ENCODE measurements at places on chromosomes 6 and 20.

DNA sequence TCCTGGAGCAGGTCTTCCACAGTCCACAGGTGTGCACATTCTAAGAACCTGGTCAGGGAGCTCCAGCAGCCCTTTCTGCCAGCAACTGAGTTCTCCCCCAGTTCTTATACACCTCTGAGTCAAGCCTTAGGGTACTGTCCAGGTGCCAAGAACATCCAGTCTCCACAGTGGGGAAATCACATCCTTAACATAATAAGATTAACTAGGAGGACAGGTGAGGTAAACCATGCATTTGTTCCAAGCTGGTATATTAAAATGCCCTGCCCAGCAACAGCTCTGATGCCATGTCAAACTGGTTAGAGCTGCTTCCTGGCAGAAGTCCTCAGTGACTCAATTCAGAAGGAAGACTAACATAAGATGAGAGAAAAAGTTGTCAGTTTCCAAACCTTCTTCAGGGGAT, 303.9 kb upstream of the SGK1 start:
- DNase-seq: no peak

GRCh38 chr20:4180356-4180755, 165.0 kb upstream of the RNF24 start:
- DNase-seq: no peak

DNA sequence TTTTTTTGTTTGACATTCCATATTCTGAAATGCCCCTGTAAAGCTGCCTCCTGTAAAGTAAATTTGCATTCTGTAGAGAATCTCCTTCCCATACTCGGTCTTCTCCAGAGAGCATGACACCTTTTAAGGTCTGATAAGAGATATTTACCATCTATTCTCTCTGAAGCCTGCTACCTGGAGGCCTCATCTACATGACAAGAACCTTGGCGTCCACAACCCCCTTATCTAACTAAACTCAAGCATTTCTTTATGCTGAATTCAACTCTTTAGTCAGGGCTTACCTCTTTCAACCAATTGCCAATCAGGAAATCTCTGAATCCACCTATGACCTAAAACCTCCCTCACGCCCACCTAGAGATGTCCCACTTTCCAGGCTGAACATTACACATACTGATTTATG, 51.6 kb downstream of the FAM184A start:
- DNase-seq: no peak

DNA sequence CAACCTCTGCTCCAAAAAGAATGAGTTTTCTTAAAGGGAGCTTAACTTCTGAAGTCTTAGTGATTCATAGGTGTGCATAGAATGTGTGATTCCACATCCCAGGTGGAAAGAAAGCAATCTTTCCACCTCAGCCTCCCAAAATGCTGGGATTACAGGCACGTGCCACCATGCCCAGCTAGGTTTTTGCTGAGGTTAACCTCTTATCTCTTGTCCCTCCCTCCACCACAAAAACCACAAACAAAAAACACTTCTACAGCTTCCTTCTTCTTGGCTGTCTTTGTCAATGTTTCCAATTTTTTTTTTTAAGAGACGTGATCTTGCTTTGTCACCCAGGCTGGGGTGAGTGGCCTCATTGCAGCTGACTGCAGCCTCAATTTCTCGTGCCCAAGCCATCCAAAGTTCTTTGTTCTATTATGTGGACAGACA, 8.1 kb upstream of the CSE1L start:
- no peak for DNase-seq

DNA sequence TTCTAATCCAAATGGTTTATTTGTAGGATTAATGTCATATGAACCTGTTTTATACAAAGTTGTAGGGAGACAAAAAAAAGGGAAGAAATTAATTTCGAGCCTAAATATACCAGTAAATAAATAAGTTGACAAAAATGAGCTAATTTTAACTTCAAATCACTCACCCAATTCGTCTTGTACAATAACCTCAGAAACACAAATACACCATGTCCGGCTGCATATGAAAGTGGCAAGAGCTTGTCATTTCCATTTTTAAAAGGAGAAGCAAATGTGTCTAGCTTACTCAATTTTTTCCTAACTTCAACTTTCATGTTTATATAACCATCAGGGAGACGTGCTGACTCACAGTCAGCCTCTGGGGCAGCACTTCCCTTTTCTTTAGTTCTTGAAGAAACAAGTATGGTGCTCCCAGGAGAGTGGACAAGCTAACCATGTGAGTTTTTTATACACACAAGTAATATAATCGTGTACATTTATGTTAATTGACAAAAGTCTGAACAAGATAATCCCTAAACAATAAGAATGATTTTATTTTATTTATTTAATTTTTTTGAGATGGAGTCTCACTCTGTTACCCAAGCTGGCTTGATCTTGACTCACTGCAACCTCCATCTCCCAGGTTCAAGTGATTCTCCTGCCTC, 55.5 kb upstream of the SGK1 start:
- DNase-seq: no peak

DNA sequence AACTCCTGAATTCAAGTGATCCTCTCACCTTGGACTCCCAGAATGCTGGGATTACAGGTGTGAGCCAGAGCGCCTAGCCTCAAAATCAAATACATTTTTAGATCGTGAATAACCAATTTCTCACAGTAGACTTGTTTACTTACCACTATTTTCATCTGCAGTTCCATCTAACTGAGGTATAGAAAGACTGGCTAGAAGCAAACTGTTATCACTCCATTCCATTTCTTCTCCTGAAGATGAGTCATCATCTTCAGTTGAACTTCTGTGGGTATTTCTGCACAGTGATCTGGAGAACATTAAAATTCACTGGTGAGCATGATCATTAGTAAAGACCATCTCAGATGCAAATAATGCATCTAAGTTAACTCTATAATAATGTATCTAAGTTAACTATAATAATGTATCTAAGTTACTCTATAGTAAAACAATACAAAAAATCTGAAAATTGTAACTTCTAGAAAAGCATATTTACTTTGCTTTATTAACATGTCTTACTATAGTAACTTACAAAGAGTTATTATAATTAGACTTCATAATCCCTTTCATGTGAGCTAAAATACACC, 105.4 kb downstream of the REV3L start:
- no peak for DNase-seq

DNA sequence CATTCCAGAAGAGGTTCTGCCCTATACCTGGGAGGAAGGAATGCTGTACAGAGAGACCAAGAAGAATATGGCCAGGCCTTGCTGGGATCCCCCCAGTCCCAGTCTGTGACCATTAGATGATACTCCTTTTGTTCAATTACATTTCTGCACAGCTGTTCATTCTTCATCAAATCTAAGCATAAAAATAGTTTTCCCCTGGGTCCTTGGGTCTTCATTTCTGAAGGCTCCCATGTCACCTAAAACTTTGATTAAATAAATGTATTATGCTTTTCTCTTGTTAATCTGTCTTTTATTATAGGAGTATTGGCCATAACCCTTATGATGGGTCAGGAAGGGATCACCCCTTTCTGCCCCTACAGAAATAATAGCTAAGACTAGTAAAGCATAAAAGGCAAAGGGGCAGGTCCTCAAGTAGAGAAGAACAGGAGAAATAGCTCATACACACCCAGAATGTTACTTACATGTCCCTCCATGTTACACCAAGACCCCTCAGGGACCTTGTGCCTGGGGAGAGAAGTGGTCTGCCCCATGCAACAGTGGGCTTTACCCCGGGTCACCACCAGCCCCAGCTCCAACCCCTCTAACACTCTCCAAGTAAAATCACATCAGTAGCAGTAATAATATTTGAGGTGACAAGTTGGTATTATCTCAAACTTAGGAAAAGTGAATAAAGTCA, 2.1 kb upstream of the LTA start:
- DNase-seq: no peak

GRCh38 chr20:16611817-16612216, 38.6 kb upstream of the KIF16B start:
- no peak for DNase-seq

GRCh38 chr6:75203721-75204120, 2.1 kb downstream of the COL12A1 start:
- DNase-seq: no peak

GRCh38 chr20:51573576-51574243, 31.2 kb upstream of the NFATC2 start:
- DNase-seq: no peak

DNA sequence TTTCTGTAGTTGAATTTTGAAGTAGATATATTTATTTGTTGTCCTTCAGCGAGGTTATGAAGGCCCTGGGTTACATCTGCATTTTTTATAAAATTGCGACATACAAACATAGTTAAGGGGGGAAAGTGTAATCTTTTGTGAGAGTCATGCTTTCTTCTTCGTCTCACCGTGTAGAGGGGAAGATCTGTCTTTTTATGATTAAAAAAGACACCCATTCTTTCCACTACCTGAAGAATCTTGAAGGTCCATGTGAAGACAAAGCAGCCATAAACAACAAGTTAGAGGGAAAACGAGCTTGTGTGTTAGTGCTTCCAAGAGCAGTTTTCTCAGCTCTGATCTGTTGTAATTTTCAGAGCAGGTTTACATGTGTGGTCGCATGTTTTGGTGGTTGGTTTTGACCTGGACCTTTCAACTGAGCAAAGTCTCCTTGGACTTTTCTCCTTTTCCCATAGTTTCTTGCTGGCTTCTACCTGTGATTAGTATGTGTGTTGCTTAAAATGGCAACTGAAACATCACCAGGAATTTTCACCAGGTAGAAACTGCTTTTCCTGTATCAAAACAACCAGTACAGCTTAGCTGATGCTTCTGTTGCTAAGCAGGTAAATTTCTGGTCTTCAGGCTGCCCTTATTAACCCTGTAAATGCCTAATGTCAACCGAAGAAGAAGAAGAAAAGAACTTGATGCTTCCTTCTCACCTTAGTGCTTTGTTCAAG, 37.3 kb downstream of the RREB1 start:
- no peak for DNase-seq

DNA sequence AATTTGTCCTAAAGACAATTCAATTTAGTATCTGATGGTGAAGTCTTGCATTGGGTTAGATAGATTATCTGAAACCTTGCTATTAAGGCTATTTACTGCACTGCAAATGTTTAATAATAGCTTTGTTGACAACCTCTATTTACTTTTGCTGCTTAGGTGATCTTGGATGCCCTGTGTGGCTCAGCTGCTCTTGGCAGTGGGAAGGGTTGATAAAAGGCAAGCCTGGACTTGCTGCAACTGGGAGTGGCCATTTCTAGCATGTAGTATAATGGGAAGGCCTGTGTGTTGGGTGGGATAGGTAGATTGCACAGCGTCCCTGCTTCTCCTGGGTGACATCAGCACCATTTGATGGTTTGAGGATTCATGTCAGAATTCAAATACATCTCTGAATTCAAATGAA, 49.1 kb downstream of the ARMC2 start:
- no peak for DNase-seq

- no peak for DNase-seq
Observed at GRCh38 chr20:54004445-54004844, 65.9 kb downstream of the BCAS1 start.

GRCh38 chr20:43459022-43459942, 1.6 kb downstream of the SRSF6 start:
- DNase-seq: no peak

GRCh38 chr6:122712448-122713137, 66.9 kb upstream of the FABP7 start:
- no peak for DNase-seq

GRCh38 chr20:32125506-32125905, 16.0 kb downstream of the TM9SF4 start:
- DNase-seq: no peak

GRCh38 chr6:7021301-7021700, 86.5 kb upstream of the RREB1 start:
- DNase-seq: no peak

DNA sequence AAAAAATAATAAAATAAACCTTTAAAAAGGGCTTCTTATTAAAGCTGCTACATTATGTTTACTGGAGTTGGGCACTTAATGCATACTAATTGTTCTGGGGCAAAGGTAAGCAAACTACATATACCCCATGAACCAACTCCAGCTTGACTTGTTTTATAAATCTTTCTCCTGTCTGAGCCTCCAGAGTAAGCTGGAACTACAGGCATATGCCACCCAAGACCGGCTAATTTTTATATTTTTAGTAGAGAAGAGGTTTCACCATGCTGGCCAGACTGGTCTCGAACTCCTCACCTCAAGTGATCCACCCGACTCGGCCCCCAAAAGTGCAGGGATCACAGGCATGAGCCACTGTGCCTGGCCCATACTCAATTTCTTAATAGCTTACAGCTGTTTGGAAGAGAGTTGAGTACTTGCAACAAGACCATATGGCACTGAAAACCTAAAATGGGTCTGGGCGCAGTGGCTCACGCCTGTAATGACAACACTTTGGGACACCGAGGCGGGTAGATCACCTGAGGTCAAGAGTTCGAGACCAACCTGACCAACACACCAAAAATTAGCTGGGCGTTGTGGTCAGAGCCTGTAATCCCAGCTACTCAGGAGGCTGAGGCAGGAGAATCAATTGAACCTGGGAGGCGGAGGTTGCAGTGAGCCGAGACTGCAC, 19.9 kb downstream of the ROMO1 start:
- no peak for DNase-seq

- DNase-seq: no peak
Observed at GRCh38 chr6:108127826-108128225, 38.0 kb upstream of the NR2E1 start.

DNA sequence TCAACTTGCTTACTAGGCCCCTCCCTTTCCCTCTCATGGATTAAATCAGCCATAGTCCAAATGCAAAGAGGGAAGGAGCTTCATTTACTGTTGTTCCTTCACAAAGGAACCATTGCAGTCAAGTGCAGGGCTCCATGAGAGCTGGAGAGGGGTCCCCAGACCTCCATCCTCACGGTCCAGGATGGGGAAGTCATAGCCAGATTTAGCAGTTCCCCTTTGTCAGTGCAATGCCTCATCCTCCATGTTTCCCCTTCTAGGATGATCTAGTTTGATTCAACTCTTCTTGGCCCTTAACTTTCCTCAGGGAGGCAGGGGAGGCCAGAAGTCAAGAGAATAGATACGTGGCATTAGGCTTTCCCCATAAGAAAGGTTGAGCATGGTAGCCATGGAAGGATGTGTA, 66.5 kb upstream of the FUCA2 start:
- DNase-seq: no peak

DNA sequence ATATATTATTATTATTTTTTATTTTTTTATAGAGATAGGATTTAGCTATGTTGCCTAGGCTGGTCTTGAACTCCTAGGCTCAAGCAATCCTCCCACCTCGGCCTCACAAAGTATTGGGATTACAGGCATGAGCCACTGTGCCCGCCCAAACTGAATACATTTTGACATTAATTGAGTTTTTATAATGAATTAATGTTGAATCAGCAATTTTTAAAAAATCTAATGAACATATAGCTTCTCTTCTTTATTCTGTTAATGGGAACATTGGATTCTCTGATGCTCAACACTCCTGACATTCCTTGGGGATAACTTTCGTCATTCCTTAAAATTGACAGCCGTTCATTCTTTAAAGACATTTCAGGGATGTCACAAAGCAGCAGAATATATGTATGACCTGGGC, 52.4 kb downstream of the ANKS1A start:
- no peak for DNase-seq

- no peak for DNase-seq
Observed at GRCh38 chr6:32148289-32149091, 3.2 kb downstream of the PRRT1 start.
